ENCODE measurements at places on chromosomes 13 and 19.

DNA sequence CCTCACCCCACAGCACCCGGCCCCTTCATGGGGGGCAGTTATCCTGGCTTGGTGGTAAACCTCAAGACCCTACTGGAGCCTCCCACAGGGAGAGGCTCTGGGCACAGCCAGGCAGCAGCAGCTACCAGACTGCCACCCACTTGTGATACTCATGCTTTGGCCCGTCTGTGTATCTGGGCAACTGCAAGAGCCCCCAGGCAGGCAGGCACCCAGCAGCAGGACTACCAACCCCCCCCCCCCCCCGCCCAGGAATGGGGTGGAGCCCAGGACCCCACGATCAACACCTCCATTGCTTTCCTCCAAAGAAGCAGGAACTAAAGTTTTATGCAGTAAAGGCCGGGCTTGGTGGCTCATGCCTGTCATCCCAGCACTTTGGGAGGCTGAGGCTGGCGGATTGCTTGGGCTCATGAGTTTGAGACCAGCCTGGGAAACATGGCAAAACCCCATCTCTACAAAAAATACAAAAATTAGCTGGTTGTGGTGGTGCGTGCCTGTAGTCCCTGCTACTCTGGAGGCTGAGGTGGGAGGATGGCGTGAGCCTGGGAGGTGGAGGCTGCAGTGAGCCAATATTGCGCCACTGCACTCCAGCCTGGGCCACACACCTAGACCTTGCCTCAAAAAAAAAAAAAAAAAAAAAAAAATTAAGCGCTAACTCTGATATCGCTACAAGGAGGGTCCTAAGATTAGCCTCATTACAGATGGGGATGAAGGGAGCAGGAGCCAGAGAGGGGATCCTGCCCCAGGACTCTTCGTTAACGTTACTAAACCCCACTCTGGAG is 1.1 kb upstream of the LYL1 start:
- no peak for DNase-seq

DNA sequence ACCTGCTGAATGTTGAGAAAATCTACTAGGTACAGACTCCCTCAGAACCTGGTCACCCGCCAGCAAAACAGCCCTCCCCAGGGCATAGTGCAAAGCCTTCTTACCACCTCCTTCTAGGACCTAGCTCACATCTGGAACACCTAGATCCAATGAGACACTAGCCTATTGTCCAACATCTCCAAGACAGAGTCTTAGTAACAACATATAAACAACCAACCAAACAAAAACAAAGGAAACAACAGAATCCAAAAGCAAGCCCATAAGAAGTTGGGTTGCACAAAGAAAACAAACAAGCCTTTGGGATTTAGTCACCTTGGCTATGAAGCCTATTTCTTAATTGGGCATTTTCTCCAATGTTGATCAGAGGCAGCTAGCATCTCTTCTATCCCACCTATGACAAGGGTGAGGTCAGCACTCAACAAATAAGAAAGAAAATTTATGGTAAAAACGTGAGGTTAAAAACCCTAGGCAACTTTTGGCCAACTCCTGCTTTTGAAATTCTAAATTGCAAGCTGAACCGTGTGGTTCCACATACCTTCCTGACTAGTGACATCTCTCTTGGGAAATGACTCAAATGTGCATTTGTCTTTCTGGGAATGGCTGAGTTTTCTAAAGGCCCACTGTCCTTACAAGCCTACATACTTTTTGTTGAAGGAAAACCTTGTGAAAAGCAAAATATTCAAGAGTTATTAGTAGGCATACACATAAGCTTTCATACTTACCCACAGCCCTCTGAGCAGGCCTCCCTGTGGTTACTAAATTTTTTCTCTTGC is 66.7 kb downstream of the FAM216B start:
- DNase-seq, result no peak

DNA sequence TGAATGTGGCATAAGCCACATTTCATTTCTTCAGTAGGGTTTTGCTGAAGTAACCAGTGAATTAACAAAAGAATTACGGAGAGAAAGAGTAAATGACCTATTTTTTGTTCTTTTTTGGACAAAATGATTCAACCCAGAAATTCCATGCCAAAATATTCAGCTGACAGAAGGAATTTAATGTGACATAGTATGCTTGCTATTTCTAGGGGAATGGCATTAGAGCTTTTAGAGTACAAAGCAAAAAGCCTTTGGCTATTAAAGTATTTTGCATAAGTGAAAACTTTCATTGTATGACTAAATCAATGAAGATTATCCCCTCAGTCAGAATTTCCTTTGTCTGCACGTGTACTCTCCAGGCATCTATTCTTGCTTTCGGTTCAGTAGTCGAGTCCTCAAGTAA is 465.3 kb downstream of the COG6 start:
- DNase-seq, result no peak

DNA sequence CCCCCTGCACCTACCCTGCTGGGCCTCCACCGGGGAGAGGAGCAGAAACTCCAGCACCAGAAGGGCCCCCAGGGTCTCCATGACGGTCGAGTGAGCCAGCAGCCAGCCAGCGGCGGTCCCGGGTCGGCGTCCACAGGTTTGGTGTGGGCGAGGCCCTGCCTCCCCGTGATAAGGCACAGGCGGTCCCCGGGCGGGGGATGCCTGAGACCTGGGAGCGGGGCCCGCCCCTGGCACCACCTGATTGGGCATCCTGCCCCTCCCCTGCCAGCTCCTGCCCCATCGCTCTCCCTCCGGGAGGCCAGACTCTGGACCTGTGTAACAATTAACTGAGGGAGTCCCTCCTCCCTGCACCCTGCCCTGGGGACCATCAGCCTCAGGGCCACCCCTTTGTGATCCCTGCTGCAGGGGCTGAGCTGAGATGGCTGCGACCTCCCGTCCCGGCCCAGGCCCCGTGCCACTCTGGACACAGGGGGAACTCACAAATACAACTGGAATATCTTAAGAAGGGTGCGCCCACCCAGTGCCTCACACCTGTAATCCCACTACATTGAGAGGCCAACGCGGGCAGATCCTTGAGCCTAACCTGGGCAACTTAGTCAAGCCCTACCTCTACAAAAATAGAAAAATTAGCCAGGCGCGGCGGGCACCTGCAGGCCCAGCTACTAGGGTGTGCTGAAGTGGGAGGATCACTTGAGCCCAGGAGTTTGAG is at the start of gene SMIM24:
TSS of gene SMIM24 (minus strand) at position 143 of the 709 bp plus-strand sequence. CDS start at position 81, 62 bp downstream.
- no peak for DNase-seq

DNA sequence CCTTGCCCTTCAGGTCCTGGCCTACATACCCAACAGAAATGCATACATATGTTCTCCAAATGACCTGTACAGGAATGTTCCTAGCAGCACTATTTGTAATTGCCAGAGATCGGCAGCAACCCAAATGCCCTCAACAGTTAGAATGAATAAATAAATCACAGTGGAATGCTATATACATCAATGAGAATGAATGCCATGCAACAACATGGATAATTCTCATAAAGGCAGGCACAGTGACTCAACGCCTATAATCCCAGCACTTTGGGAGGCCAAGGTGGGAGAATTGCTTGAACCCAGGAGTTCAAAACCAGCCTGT is 18.6 kb downstream of the TEX101 start:
- DNase-seq, result no peak

- DNase-seq, result no peak
These were observed 299.7 kb downstream of the LMO7 start for GRCh38 chr13:75935805-75936204.

Data from activated CD4-positive, alpha-beta T cell treated with anti-CD3 and anti-CD28 coated beads, Interleukin-2, Interleukin-4, amounts not matched to agents 100 ng/mL and 50 ng/mL, durations not matched to agents 16 hours and 8 hours (primary cell).